Activated T-helper 17 cell treated with anti-CD3 and anti-CD28 coated beads, Interleukin-2, amount 50 U/mL, for 72 hours (primary cell): ENCODE measurements at places on chromosomes 6 and 20. TPM values are rescaled to one million over a fixed set of nuclear protein-coding genes. Genes with fewer than 3 reads are reported as not detected.
A peak's percentile ranks its signal among the peaks of the same experiment; 100 is the strongest.

- ATAC-seq, result peak; percentile 47
Observed at GRCh38 chr6:73523434-73524123, 2.7 kb upstream of the EEF1A1 start.

GRCh38 chr6:31396422-31397152 lies 6.8 kb upstream of the MICA start:
- ATAC-seq, result peak; percentile 61

PAK1IP1 gene
- 13.7 TPM for total RNA-seq

APOBEC2 gene
- total RNA-seq, result not detected

SLC44A4 gene
- total RNA-seq, result 0.39 TPM

RIPOR2 gene
- total RNA-seq, result 47.5 TPM

GRCh38 chr6:2558861-2559801 lies 191.6 kb downstream of the MYLK4 start:
- ATAC-seq, result no peak

- no peak for ATAC-seq
Observed at GRCh38 chr6:169976301-169977081, 225.1 kb downstream of the ERMARD start.

- peak; percentile 8 for ATAC-seq
Observed at GRCh38 chr20:10511170-10511508, 76.0 kb downstream of the SLX4IP start.

ADAM33 gene
- total RNA-seq, result not detected

DNA sequence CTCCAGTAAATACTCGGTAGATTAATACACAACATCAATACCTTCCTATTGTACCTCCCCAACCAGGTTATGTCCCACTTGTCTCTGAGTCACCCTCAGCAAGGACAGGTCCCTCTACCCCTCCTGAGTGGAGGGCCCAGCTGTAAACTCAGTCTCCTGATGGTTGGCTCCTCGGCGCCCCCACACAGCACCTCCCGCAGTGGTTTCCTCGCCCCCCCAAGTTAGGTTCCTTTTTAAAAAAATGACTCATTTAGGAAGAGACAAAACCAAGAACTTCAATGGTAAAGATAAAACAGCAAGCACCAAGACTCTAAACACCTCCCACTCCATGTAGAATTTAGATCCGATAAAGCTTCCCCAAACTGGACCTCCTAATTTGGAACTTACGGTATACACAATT lies 83.5 kb downstream of the TRERF1 start:
- peak; percentile 88 for ATAC-seq

TFAP2D gene
- not detected for total RNA-seq

DNA sequence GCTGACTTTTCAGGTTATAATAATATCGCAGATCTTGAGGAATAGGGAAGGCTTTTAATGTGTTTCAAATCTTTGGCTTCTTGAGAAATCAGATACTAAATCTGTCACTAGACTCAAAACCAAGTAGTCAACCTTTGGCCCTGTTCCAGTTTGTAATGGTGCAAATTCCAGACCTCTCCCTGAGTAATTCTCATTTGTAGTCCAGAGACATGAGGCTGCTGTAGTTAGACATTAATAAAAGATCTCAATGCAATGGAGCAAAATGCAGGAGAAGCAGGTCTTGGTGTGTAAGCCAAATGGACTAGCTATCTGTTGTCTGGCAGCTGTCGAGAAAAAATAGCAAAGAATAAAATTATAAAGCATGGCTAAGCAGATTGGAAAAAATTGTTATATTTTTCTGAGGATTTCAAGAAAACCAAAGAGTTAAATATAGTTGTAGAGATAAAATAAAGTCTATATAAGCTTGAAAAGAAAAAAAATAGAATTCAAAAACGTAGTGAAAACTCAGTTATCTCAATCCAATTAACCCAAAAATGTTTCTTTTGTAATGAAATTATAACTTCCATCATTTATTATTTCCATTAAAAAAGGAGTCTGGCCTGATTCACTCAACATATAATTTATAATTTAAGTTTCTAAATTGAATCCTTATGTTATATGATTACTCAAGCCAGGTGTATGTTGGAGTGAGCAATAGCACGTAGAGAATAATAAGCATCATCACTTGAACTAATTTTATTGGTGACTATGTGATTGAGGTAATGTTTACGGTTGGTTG lies 161.5 kb upstream of the ADGRB3 start:
- ATAC-seq, result no peak

DNA sequence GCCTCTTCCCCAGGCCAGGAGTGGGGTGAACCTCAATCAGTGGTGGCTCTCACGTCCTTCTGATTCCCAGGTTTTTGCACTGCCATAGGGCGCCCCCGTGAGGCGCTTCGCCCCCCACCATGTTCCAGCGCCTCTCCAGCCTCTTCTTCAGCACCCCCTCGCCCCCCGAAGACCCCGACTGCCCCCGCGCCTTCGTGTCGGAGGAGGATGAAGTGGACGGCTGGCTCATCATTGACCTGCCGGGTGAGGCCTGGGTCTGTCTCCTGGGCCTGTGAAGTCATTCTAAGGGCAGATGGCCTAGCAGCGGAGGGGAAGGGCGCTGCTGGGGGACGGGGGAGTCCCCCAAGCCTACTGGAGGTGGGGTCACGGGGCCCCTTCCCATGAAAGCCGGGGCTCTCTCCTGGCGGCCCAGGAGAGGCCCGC lies 4.5 kb downstream of the TP53INP2 start:
- peak; percentile 26 for ATAC-seq

DNA sequence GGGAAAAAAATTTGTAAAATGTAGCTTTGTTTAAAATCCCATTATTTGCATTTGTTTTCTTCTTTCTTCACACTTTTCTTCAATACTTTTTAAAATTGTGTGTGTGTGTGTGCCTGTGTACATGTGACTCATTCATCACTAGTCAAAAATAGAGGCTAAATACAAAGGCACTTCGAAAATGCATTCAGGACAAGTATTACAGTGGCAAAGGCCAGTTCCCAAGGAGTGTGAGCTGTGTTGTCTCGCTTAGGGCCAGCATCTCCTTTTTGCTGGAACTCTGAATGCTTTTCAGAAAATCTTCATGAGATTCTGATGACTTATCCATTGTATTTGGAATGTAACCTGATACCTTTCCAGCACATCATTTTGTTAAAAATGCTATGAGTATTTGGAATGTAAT lies 288.5 kb upstream of the CNR1 start:
- ATAC-seq, result no peak

GRCh38 chr6:54665278-54665677 lies 181.3 kb upstream of the FAM83B start:
- ATAC-seq, result no peak

GRCh38 chr6:402901-403658 lies 11.5 kb downstream of the IRF4 start:
- peak; percentile 79 for ATAC-seq

DNA sequence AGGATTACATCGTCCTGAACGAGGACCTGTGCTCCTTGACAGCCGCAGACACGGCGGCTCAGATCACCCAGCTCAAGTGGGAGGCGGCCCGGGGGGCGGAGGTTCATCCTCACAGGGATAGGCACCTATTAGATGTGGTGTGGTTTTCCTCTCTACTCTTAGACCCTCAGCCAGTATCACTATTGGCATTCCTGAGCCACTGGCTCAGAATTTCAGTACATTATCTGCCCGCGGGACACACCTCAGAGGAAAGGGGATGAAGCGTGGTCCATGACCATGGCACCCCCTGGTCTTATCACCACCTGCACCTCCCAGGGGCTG lies 34.6 kb upstream of the HLA-G start:
- ATAC-seq, result no peak

GPR63 gene
- total RNA-seq, result 3.0 TPM

DNA sequence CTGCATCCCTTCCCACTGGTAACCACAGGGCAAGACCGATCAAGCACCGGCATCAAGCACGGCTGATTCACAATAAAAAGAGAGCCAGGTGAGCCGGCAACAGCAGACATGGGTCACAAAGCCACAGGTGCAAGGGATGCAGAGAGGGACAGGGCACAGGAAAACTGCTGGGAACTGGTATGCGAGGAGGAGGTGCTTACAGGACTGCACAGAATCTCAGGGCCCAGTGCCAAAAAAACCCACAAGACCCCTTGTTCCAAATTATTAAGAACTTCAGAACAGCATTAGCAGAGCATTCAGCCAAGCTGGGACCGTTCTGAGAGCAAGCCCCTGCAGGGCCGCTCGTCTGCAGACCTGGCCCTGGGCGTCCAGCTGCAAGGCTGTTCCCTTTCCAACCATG lies 35.4 kb downstream of the BFSP1 start:
- ATAC-seq, result no peak

EGFL8 gene
- total RNA-seq, result 10.1 TPM

OR2W1 gene
- total RNA-seq, result not detected

DNA sequence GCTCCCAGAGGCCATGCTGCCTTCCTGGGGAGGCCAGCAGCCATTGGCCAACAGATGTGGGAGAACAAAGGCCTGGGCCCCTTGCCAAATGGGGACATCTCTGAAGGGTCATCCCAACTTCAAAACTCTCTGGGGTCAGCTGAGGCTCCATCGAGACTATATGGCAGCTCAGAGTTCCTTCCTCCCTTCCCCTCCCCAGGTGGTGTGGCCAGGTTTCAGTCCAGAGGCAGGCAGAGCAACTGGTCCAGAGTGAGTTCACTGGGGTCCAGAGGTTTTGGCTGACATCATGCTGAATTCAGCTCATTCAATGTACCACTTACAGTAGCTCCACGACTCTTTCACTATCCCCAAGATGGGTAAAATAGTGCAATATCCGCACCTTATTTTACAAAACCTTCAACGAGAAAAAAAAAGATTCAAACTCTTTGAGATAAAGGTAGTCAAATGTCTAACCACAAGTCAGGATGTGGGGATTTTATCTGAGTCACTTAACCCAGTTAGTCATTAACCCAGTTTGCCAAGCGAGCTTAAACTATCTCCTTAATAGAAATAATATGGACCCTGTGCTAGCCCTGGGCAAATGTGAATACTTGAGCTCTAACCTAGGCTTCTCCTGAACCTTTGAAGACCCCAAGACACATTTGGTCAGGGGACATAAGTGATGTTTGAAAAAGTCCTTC lies 108.4 kb upstream of the PLEKHG1 start:
- peak; percentile 95 for ATAC-seq

PLA2G7 gene
- not detected for total RNA-seq

PRR18 gene
- not detected for total RNA-seq

GRCh38 chr6:75077701-75078100 lies 128.2 kb downstream of the COL12A1 start:
- ATAC-seq, result no peak

- ATAC-seq, result no peak
Observed at GRCh38 chr6:147161253-147161973, 42.8 kb upstream of the STXBP5 start.

- ATAC-seq, result no peak
Observed at GRCh38 chr6:135071541-135071940, 16.9 kb upstream of the HBS1L start.

DNA sequence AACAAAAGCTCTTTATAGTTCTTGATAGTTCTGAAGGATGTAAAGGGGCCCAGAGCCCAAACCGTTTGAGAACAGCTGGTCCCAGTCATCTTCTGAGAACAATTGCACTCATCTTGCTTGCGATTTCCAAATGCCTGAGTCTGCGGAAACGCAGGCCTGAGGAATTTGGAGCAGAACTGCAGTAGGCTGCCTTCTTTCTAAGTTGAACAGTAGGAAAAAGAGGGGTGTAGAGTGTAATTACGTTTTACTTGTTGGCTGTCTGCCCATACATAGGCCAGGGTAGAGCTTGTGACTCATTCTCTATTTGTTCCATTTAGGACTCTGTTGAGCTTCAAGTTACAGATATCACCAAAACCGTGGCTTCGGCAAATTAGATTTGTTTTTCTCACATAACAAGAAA lies 42.0 kb upstream of the KIF16B start:
- ATAC-seq, result no peak

DNA sequence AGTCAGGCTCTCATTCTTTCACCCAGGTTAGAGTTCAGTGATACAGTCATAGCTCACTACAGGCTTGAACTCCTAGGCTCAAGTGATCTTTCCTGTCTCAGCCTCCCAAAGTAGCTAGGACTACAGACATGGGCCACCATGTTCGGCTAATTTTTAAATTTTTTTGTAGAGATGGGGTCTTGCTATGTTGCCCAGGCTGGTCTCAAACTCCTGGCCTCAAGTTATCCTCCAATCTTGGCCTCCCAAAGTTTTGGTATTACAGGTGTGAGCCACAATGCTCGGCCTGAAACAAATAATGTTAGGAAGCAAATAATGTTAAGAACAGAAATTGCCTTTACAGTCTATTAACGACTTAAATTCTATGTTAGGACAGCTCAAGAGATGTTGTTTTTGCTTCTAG lies 1.8 kb upstream of the UBR2 start:
- ATAC-seq, result no peak

- no peak for ATAC-seq
Observed at GRCh38 chr20:8229090-8229489, 97.0 kb downstream of the PLCB1 start.

DNA sequence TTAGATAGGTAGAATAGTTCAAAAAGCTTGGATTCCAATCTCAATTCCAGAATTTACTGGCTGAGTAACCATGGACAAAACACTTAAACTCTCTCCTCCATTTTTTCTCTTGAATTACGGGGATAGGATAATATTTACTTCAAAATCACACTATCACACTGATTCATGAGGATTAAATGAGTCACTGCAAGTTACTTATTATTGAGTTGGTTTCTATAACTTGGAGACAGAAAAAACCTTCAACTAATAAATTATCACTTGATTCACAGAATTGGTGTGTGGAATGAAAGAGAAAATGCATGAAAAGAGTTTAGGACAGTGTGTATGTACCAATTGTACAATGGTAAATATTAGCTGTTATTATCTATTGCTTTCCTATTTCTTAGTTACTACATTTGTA lies 585.2 kb downstream of the PHF3 start:
- ATAC-seq, result no peak

DNA sequence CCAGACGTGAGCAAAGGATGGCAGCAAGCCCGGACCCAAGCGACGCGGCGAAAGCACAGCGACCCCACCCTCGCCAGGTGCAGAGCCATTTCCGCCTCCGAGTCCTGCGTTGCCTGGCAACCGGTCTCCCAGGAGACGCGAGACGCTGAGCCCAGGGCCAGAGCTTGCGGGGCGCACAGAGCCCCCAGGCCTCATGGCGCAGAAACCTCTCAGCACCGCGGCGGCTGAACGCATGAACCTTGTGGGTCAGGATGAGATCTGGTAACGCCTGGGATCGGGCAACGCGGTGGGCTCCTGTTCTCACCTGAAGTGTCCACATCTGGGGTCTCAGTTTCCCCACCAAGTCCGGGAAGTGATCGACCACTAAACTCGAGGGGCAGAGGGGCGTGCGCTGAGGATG lies 77.7 kb downstream of the ANKRD60 start:
- no peak for ATAC-seq

GRCh38 chr6:816510-817084 lies 123.7 kb upstream of the EXOC2 start:
- peak; percentile 89 for ATAC-seq

LIN28B gene
- total RNA-seq, result not detected

PACSIN1 gene
- 0.09 TPM for total RNA-seq

DNA sequence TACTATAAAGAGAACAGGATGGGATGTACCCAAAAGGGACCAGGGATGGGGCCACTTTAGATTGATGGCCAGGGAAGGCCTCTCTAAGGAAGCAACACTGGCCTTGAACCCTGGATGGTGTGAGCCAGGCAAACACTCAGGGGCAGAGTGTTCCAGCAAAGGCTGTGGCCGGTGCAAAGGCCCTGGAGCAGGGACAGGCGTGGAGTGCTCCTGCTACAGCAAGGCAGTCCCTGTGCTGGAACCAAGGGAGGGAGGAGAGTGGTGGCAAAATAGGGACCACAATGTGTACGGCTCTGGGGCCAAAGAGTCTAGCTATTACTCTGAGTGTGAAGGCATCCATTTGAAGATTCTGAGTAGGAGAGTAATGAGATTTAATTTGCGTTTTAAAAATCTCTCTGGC lies 131.6 kb downstream of the BMP7 start:
- ATAC-seq, result no peak

GRCh38 chr20:48708630-48709029 lies 119.2 kb downstream of the PREX1 start:
- no peak for ATAC-seq

IGF2R gene
- total RNA-seq, result 68.2 TPM

- no peak for ATAC-seq
Observed at GRCh38 chr20:61449916-61450315, 197.9 kb downstream of the CDH4 start.
